ENCODE measurements at places on chromosomes 4 and X.
A peak's percentile ranks its signal among the peaks of the same experiment; 100 is the strongest.

DNA sequence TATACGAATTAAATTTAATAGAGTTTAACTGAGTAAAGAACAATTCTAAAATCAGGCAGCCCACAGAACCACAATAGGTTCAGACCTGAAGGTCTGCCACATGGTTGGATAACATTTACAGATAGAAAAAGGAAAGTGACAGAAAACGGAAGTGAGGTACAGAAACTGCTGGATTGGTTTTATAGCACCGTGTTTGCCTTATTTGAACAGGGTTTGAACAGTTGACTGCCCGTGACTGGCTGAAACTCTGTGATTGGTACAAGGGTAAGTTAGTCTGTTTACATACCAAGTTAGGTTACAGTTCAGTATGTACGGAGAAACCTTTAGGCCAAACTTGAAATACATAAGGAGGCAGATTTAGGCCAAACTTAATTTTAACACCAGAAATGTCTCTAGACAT is 64.1 kb upstream of the ATXN3L start:
- no peak for DNase-seq

DNA sequence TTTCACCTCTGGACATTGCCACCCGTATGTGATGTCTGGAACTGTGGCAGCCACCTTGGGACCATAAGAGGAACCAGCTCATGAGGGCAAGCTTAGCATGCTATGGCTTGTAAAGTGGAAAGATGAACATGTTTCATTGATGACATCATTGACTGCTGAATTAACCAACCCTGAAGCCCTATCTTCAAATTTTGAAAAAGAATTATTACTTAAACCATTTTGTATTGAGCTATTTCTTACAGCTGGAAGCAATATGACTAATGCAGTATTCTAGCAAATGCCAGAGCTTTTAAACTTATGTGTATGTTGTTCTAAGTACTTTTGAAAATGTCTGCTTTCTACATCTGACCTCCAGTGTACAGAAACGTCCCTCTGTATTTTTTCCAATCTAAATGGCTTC is 18.1 kb downstream of the GUCY2F start:
- no peak for DNase-seq

DNA sequence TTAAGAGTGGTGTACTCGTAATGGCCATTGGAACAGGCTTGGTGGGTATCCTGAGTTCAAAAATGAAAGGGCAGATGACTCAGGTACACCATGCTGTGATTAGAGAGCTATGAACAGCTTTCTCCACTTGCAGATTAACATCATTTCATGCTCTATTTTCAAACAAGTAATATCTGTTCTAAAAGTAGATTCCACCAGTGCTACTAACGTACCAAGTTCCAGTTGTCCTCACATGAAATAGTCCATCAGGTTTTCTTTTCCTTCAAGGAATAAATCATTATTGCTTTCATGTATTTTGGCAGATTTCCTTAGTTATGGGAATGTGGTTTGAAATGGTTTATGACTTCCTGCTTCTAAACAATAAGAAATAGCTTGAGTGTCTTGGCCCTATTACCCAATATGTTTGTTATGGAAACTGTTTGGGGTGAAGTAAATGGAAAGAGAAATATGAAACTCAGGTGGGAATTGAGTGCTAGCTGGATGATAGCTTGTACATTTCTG is 49.9 kb downstream of the PCDH7 start:
- peak; percentile 85 for DNase-seq

DNA sequence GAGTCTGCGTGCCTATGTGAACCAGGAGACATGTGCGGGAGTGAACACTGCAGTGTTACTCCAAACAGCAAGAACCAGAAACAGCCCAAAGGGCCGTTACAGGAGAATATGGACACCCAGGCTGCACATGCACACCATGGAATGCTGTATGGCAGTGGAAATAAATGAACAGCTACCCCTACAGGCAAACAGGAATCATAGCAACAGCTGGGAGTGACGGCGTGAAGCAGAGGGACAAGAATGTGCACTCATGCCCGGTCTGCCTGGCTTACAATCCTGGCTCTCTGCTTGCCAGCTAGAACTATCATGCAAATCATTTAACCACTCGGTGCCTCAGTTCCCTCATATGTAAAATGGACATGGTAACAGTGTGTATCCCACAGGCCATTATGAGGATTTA is 16.6 kb downstream of the GPKOW start:
- DNase-seq = peak; percentile 48

DNA sequence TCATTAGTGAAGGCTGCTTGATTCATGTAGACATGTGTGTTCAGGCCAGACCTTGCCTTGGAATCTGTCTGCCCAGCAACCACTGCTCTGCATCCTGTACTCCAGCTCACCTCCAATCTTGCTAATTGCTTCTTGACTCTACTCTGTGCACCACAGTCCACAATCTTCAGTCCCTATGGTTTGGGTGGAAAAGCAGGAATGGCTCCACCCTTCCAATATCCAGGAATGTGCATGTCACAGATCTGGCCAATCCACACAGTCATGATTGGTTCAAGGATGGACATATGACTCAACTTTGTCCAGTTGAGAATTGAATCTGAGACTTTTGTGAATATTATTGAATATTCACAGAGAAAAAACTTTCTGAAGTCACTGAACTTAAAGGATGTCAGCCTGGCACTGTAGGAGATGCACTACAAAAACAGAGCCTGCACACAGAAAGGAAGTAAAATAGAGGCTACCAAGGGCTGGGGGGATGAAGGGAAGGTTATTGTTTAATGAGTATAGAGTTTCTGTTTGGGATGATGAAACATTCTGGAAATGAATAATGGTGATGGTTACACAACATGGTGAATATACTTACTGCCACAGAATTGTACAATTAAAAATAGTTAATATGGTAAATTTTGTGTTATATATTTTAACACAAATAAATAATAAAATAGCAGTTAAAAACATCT is 161.3 kb upstream of the USP38 start:
- no peak for DNase-seq

DNA sequence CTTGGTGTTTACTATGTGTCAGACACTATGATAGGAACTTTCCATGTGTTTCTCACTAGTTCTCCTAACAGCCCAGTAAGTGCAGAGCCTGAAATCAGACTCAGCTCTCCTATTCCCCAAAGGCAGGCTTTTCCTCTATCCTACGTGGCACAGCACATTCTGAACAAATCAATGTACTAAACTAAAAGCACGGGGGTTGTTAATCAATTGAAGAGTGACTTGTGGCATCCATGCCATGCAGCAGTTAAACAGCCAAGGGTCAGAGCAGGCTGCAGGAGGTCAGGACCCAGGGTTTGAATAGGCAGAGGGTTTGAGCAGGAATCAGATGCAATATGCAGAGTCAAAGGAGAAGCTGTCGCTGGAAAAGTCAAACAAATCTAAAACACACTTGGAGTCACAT is 289.7 kb upstream of the LDB2 start:
- DNase-seq = no peak

DNA sequence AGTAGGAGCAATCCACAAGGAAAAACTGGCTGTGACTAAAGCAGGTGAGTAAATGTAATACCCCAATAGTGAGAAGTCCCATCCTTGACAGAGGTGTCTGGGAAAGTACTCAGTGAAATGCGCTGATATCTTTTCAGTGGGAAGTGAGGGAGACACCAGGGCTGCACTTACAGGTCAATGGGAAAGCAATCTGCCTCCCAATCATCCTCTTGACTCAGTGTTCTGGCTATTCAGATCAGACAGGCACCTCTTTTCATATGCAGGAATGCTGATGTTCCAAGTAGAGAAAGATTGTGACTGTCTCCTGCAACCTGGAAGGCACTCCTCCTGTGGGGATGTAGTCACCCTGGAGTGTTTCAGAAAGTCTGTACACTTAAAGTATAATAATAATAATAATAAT is 39.9 kb upstream of the SPIN2A start:
- DNase-seq = no peak

DNA sequence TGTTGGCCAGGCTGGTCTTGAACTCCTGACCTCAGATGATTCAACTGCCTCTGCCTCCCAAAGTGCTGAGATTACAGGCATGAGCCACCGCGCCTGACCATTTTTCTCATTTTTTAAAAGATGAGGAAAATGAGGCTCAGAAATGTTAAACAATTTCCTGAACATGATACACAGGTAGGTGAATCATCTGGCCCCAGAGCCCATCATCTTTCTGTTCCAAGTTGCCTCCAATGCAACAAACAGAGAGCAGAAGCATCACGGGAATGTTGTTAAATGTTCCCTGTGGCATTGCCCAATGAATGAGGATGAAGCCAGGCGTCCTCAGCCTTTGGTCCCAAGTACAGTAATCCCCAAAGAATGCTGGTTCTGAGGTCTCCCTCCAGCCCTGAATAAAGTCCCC is 31.3 kb upstream of the ANXA5 start:
- no peak for DNase-seq

GRCh38 chr4:53150631-53151488 is 215.0 kb downstream of the SCFD2 start:
- no peak for DNase-seq

GRCh38 chrX:74133156-74133796 is 170.7 kb upstream of the ZCCHC13 start:
- peak; percentile 70 for DNase-seq

DNA sequence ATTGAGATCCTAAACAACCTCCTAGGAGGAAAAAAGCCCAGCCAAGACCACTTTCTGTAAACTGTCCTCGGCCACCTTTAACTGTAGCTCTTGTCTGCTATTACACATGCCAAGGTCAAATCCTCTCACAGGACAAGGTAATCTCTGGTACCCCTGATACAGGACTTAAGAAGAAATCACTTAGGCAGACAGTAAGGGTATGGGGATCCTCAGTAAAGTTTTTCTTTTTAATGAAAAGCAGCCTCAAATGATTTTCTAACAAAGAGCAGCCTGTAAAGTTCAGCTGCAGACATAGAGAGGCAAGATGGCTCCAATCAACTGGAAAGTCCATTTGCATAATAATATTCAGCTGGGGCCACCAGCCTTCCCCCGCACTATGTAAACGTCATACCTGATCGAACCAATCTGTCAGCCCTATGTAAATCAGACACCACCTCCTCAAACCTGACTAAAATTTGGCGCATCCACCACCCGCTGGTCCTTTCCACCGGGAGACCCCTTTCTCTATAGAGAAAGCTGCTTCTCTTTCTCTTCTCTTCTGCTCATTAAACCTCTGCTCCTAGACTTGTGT is 14.6 kb upstream of the MPP1 start:
- no peak for DNase-seq

GRCh38 chrX:50913520-50913919 is 3.0 kb downstream of the BMP15 start:
- DNase-seq = no peak

DNA sequence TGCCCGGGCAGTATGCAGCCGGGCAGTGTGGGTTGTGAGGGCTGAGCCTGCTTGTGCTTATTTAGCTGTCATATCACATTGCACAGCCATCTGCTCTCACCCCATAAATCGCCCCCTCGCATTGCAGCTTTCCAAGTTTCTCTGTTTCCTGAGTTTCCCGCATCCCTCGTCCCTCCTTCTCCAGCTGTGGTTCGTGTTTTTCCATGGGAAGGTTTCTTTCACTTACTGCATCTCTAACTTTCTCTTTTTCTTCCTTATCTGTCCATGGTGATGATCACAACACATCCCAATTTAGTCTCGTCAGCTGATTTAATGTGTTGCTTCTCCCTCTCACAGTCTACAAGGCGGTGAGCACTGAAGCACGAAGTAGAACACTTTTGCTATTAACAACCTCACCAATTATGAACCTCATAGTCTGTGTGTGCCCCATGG is 118.1 kb downstream of the ENPP6 start:
- no peak for DNase-seq

DNA sequence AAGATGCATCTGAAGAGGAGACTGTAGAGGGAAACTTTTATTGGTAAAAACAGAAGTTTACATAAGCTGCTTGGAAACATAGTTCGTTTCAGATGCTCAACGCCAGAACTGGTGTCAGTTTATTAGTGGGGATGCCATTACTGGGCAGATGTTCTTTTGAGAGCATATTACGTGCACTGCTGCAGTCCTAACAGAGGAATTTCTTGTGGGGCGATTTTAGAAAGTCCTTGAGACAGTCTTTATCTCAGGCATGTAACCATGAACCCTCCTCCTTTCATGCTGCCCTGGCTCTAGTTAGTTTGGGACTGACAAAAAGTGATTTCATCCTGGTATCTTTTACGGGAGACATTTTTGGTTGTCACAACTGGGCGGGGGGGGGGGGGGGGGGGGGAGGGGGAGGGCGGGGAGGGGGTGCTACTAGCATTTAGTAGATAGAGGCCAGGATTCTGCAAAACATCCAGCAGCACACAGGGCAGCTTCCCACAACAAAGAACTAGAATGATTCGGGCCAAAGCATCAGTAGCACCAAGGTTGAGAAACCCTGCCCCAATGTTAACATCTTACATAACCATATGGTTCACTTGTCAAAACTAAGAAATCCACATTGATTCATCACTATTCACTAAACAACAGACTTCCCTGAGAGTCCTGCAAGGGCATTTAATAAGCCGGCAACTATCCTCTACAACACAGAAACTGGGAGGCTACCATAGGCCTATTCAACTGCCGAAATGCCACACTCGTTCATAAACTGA is 118.6 kb upstream of the FTHL17 start:
- no peak for DNase-seq

GRCh38 chr4:72671980-72672379 is 103.0 kb upstream of the ADAMTS3 start:
- no peak for DNase-seq

- DNase-seq = peak; percentile 34
Observed at GRCh38 chr4:30536231-30536630, 183.9 kb upstream of the PCDH7 start.

- DNase-seq = no peak
Observed at GRCh38 chr4:2095236-2096072, 36.3 kb downstream of the NAT8L start.

DNA sequence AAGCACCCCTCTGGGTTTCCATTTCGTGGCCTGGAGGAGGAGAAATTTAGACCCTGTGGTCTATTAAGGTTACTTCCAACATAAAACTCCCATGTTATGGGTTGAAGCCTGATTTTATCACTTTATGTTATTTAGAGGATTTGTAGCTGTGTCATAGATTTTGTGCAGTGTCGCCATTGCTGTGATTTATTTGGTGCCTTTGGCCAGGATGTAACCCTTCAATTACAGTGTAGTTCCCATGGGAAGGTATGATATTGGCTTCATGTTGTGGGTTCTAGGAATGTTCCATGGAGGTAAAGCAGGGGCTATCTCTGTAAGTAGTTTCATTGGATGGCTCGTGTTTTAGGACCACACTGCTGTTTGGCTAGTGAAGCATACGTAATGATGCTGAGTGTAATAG is 58.5 kb downstream of the TMEM131L start:
- DNase-seq = no peak

GRCh38 chrX:145818186-145819113 is 821 bp downstream of the SLITRK2 start:
- DNase-seq = no peak

- peak; percentile 69 for DNase-seq
Observed at GRCh38 chrX:42678133-42678532, 99.8 kb downstream of the PPP1R2C start.

- no peak for DNase-seq
Observed at GRCh38 chrX:155127940-155128339, 56.6 kb downstream of the BRCC3 start.
